ENCODE measurements at places on chromosomes 6 and 20.

DNA sequence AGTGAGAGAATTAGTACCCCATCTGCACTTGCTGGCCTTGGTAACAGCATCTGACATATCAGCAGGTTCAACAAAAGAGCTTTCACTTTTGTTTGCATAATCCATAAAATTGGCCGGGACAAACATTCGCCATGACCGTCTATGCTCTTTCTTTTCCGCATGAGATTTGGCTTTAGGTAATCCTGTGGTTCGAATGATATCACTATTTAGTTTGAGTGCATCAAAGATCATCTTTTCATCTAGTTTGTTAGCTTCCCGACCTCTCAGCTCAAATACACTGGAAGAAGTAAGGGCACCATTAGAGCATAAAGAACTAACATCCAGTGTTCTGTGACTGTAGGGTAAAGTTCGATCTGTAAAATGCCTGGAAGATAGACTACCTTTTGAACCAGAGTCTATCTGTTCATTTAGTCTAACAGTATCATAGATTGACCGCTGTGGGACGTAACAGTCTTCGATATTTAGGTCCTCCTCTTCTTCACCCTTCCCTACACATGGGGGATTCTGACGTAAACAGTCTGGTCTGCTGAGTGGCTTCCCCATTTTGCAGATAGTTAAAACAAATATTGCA, 101.6 kb downstream of the DST start:
- DNase-seq, result no peak

- DNase-seq, result no peak
Observed at GRCh38 chr20:57389695-57390603, 1.2 kb upstream of the RBM38 start.

- no peak for DNase-seq
Observed at GRCh38 chr6:53461696-53462095, 83.2 kb downstream of the GCLC start.

GRCh38 chr6:108805611-108806167, 42.5 kb upstream of the ARMC2 start:
- no peak for DNase-seq

- peak; percentile 32 for DNase-seq
Observed at GRCh38 chr20:17610566-17611289, 40.9 kb downstream of the DSTN start.

DNA sequence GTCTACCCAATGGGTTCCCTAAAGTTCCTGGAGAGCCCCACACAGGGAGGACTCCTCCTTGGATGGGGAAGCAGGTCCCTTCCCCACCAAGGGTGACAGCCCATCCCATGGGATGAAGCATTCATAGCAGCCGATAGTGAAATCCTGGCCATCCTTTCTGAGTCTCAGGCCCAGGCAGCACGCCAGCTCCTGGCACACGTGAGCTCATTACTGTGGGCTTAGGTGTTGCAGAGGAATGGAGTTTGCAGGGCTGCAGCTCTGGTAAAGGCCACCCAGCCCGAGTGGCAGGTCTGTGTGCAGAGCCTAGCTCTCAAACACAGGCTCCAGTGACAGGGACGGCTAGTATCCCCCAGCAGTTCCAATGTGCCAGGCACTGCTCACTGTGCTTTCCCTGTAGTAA, 31.0 kb downstream of the SIRPA start:
- DNase-seq, result no peak

Measured in activated CD4-positive, CD25-positive, alpha-beta regulatory T cell treated with anti-CD3 and anti-CD28 coated beads, Interleukin-2, amount 50 U/mL, for 16 hours (primary cell).